ENCODE measurements at places on chromosomes 2 and 18. TPM values are rescaled to one million over a fixed set of nuclear protein-coding genes. Genes with fewer than 3 reads are reported as not detected.

- DNase-seq, result no peak
These were observed 5.0 kb downstream of the ST8SIA5 start for GRCh38 chr18:46751882-46752281.

DNA sequence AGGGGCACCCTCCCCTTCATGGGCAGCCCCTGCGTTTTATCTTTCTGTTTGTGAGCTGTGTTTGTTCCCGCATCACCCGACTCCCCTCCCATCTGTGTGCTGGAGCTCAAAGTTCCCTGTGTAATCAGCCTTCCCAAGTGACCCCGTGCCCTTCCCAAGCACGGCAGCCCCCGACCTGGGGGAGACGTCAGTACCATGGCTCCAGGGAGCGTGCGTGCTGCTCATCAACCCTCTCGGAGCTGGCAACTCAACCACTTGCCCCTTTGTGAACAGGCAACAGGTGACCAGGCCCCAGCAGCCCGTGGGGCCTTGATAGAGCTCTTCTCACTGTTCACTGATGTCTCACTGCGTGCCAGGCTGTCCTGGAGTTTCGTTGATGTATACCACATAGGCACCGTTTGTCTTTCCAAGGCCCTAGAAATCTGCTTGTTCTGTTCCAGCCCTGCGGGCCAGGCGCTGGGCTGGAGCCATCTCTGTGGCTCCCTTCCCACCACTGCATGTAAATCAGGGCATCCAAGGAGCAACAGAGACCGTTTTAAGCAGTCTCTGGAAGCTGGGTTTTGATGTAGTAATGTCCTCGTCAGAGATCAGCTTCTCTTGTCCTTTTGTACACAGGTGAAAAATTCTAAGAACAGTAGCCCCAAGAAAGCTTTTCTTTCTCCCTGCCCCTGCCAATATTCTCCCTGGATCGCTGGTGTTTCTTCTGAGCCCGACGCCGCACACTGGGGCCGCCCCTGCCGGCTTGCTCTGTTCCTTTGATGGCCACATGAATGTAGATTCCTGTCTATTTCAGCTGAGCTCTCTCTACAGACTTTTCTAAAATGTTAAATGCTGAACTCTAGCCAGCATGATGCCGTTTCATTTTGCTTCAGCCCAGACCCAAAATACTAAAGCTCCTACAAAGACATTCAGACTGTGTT, 107.0 kb upstream of the PTPRM start:
- DNase-seq, result no peak

DNA sequence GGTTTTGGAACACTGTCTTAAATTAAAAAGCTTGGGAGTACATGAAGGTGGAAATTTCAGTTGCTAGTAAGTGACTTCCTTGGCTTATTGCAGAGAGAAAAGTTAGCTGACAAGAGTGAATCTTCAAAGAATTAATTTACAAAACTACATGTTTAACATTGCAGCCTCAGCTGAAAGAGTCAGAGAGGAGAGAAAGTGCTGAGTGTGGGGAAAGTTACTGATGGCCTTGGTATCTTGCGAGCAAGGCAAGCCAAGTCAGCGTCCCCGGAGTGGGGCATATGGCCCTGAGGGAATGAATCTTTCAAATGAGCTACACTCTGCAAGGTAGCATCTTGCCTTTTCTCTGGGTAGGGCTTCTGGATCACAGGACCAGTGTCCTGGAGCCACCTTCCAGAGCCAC, 131.3 kb downstream of the LPIN1 start:
- DNase-seq, result no peak

DNA sequence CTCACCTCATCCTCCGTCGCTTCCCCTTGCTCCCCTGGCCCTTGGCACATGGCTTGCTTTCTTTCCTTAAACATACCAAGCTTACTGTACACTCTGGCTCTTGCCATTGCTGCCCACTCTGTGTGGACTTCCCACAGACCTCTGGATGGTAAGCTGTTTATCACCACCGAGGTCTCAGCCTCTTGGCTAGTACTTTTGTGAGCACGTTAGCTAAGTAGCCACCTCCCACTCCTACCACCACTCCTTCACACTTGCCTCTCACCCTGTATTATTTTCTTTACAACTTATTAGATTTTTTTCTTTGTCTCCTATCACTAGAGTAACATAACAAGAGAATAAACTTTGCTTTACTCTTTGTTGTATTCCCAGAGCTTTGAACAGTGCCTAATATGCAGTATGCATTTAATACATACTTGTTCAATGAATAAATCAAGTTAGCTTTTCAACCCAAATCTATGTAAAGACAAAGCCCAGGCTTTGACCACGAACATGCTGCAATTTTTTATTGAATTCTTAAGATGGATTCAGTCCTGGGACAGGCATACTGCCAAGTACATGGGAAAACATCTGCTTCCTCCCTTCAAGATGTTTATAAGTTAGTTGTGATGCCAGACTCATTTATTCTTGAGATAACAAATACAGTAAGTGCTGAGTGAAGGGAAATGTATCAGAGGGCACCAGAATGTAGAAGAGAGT, 25.0 kb upstream of the MSGN1 start:
- DNase-seq, result peak; percentile 39

DNA sequence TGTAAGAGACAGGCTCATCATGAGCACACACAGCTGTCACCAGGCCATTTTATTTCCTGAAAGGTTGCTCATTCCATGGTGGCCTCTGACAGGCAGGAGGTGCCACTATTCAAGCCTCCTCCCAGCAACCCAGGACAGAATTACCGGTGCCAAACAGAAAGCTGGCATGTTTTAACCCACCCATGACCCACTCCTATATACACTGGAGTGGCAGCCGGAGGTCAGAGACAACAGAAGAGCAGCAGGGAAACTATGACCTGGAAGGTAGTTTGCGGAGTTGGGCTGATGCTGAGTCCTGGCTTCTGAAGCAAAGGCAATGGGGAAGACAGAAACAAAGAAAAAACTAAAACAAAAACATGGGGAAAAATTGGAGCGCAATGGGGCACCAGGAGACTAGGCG, 2.3 kb downstream of the RFTN2 start:
- peak; percentile 8 for DNase-seq

DNA sequence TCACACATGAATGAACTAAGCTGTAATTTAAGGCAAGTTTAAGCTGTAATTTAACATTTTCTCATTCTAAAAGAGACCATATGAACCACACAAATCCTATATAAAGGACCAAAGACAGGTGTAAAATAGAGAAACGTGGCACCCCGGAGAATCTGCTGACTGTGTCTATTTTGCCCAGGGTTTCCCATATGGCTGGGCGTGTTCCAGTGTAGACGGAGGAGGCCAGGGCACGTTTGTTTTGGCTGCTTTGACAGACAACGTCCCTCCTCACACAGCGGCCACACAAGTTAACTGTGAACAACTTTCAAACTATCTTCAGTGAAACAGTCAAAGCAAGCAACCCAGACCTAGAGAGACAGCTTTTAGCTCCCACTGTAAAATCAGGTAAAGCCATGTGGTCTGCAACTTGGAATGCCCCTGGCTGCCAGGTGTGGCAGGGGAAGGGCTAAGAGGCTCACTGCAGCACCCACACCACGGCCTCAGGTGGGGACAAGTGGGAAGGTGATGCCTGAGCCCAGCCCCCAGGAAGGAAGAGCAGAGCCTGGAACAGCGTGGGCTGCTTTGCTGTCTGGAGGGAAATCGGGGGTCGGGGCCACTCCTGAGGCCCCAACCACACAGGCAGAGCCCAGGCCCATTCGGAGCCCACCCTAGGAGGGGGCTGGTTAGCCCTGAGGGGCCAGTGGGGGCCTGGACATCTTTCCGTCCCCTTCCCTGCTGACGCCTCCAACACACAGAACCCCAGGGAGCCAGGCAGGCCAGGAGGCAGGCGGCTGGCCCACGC, 40.7 kb downstream of the SLC66A2 start:
- DNase-seq, result no peak

DNA sequence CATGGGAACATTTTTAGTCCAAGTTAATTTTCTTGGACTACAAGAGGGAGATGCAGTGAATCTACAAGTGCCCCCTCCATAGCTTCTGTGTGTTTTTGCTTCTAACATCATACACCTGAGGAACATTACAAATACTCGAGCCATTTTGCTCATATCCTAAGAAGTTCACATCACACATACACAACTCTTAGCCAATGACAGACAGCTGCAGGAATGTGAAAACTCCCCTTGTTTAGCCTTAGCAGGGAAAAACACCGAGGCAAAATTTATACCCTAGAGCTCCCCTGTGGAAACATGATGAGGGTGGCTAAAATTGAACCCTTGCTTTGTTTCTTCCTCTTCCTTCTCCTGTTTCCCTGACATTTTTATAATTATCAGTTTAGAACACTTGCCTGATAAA, 928.3 kb upstream of the NRXN1 start:
- no peak for DNase-seq

GRCh38 chr2:67600946-67601345, 203.8 kb downstream of the ETAA1 start:
- DNase-seq, result no peak

DNA sequence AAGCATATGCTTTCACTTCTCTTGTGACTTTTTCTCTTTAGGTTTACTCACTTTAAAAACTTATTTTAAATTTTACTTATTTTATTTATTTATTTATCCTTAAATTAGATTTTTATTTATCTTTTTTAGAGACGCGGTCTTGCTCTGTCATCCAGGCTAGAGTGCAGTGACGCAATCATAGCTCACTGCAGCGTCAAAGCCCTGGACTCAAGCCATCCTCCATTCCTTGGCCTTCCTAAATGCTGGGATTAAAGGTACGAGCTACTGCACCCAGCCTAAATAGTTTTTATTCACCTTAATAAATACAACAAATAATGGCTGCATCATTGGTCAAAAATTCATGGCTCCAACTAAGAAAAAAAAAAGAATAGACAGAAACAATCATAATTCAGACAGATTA, 415.7 kb upstream of the FIGN start:
- no peak for DNase-seq

DNA sequence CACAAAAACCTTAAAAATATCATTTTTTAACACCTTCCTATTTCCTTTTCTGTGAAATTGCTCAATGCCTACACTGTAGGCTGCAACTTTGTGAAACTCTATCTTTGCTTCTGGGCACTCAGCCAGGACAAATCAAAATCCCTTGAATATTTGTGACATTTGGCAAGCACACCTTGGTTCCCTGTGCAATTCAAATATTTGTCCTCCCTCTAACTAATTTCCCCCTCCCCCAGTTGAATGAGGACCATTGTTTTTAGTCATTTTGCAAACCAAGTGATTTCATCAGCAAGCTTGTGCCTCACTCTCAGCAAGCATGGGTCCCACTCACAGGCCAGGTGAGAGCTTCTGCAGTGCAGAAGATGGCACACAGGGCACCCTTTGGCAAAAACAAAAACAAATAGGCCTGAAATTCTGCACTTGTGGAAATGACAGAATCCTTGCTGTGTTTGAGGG, 541.5 kb downstream of the CNTNAP5 start:
- no peak for DNase-seq

- DNase-seq, result no peak
These were observed 399.8 kb upstream of the SLC8A1 start for GRCh38 chr2:40851661-40852060.

- no peak for DNase-seq
These were observed 257.9 kb downstream of the THSD7B start for GRCh38 chr2:137023205-137023604.

GRCh38 chr2:206049392-206049791, 36.6 kb downstream of the INO80D start:
- no peak for DNase-seq

DNA sequence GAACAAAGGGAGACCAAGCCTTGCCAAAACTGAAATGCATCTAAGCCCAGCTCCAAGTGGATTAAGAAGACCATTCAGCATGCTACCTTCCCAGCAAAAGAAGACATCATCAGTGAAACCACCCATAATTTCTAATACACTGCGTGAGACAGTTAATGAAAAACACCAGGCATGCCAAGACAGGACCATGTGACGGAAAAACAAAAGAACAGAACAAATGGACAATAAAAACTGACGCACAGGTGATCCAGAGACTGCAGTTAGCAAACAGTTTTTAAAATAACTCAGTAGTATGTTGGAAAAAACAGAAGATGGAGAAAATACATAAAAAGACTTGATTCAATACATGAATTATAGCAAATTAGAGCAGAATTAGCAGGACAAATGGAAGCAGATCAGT, 15.3 kb downstream of the FAM168B start:
- no peak for DNase-seq

DNA sequence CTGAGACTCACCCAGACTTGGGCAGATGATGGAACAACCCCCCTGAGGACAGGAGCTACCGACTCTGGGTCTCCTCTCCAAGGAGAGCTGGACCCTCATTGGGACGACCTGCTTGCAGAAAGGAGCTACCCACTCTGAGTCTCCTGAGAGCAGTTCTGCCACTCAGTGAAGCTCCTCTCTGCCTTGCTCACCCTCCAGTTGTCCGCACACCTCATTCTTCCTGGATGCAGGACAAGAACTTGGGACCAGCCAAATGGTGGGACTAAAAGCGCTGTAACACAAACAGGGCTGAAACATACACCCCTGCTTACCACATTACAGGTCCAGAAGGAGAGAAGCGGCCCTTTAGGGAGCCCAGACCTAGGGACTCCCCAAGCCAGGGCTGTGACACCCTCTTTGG, 124.9 kb upstream of the CCDC150 start:
- DNase-seq, result no peak

- no peak for DNase-seq
These were observed 18.9 kb upstream of the BAZ2B start for GRCh38 chr2:159635006-159635789.

DNA sequence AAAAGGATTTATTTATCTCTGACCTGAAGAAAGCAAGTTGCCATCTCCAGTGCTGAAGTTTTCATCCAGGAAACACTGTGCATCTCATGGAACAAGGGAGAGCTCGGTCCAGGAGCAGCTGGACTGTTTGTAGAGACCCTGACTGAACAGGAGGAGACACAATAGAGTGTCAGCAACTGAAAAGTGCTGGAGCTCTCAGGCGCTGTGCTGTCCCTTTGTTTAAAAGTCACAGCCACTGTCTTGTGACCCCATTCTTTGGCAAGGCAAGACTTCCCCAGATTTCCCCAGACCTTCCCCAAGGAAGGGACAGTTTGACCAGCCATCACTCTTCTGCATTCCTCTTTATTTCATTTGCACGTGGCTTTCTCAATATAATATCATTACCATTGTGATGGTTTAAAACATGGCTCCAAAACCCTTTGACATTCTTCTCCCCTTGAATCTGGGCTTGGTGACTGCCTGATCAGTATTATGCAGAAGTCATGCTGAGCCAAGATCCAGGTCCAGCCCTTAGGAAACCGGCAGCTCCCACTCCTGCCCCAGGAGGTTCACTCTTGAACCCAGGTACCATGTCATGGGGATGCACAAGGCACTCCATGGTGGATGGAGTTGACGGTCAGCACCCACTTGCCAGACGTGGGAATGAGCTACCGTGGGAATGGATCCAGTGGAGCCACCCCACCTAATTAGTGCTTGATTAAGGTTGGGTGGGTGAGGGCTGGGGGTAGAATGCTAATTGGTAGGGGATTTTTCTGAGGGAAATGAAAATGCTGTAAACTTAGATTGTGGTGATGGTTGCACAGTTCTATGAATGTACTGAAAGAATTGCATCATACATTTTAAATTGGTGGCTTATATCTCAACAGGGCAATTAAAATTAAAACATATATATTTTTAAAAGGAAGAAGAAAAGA, 497.9 kb upstream of the RAB6C start:
- no peak for DNase-seq

SETBP1 gene
- polyA plus RNA-seq, result 31.7 TPM

CNRIP1 gene
- 23.2 TPM for polyA plus RNA-seq

CCDC150 gene
- polyA plus RNA-seq, result 20.6 TPM

L3MBTL4 gene
- 4.6 TPM for polyA plus RNA-seq

NYAP2 gene
- polyA plus RNA-seq, result 0.11 TPM

CYB5A gene
- polyA plus RNA-seq, result 275 TPM

HOXD1 gene
- 10.4 TPM for polyA plus RNA-seq

CPLX4 gene
- polyA plus RNA-seq, result 0.23 TPM

HOXD4 gene
- 80.8 TPM for polyA plus RNA-seq

NEU2 gene
- polyA plus RNA-seq, result not detected

TRAK2 gene
- 44.9 TPM for polyA plus RNA-seq

TOGARAM2 gene
- polyA plus RNA-seq, result 1.6 TPM

OSR1 gene
- 7.1 TPM for polyA plus RNA-seq
